Dorsolateral prefrontal cortex (tissue), 122 donors: ENCODE measurements at places on chromosomes 7 and 10.

DNA sequence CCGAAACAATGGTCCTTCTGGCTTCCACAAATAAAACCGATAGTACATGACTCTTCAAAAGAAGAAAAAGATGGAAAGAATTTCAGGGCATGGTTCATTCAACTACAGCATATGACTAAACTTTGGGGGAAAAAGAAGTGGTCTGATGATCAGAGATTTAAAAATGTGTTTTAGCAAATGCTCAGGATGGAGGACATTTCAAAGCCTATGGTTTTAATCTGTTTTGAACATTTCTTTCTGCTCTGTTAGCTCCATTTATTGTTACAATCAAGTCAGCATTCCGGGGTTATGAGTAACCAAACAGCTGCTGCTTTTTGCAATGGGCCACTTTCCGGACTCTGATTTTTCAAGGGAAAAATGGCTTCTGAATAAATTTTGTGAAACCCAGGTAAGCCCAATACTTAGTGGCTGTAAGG is 142.4 kb downstream of the CUBN start:
- no peak for DNase-seq

- DNase-seq = peak; percentile 45
These were observed 106.2 kb upstream of the CELF2 start for GRCh38 chr10:10911471-10911921.

DNA sequence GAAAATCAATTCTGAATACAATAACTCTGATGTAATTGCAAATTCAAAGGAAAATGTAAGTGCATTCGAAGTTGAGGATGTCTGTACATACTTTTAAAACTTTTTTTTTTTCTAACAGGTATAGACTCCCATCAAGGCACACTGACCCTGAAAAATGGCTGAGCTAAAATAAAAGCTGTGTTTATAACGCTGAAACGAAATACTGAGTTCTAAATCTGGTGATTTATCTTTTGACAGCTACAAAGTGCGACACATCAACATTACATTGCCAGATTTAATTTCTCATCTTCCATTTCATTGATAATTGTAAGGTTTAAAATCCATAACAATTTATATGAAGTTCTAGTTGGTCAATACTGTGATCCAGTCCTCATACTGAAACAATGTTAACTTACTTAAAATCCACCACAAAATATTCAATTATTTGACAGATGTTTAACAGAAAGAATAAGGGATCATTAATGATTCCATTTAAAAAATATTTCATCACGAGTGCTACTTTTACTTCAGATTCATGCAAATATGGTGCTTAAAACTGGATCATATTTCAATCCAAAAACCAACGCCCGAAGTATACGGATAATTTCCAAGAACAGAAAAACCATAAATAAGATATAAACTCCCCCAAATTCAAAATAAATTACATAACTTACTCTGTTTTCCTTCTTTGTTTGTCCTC is 1.4 kb downstream of the RAB11FIP2 start:
- DNase-seq = no peak

- no peak for DNase-seq
These were observed 1.9 kb downstream of the VGF start for GRCh38 chr7:101163279-101164070.

DNA sequence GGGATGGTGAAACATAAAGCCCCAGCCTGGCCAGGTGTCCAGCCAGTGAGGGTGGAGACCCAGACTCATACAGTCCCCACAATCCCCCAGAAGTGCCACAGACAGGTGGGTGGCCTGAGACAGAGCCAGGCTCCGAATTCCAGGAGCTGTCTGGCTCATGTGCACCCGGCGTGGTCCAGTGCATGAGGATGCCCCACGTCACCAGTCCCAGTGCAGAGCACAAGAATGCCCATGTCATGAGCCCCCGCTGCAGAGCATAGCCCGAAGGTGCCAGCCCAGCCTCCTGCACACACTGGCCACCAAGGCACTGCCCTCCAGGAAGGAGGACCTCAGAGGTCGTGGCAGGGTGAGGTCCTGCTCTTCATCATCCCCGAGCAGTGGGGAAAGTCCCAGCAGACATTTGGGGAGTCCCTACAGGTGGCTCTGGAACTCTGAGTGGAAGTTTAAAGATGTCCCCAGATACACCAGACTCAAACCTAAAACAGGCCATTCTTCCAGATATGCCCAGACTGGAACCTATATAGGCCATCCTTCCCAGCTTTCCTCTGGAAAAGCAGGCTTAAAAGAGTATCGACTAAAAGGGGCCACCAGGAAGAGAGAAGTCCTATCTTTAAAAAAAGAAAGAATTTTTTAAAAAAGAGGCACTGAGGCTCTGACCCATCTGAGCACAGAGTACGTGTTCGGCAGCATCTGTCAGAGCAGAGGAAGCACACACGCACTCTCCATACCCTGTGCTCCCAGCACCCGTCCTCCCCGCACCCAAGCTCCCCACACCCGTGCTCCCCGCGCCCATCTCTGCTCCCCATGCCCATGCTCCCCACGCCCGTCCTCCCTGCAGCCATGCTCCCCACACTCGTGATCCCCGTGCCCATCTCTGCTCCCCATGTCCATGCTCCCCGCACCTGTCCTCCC is 11.5 kb downstream of the DIP2C start:
- no peak for DNase-seq

GRCh38 chr7:67821116-67821515 is 824.5 kb downstream of the TYW1 start:
- peak; percentile 72 for DNase-seq

- DNase-seq = no peak
These were observed 37.1 kb downstream of the SVOPL start for GRCh38 chr7:138663725-138664710.

DNA sequence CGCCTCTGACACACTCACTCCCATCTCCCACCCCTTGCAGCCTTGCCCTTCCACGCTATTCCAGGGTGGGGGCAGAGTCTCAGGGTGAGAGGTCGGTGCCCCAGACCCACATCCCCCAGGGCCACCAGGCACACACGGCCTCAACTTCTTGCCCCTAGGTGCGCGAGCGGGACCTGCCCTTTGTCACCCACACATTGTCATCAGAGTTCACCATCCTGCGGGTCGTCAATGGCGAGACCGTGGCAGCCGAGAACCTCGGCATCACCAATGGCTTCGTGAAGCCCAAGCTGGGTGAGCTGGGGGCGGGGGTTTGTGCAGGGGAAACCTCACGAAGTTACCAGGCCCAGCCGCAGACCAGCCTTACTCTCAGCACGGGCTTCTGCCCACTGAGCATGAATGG is 53.3 kb downstream of the CASTOR2 start:
- DNase-seq = no peak

DNA sequence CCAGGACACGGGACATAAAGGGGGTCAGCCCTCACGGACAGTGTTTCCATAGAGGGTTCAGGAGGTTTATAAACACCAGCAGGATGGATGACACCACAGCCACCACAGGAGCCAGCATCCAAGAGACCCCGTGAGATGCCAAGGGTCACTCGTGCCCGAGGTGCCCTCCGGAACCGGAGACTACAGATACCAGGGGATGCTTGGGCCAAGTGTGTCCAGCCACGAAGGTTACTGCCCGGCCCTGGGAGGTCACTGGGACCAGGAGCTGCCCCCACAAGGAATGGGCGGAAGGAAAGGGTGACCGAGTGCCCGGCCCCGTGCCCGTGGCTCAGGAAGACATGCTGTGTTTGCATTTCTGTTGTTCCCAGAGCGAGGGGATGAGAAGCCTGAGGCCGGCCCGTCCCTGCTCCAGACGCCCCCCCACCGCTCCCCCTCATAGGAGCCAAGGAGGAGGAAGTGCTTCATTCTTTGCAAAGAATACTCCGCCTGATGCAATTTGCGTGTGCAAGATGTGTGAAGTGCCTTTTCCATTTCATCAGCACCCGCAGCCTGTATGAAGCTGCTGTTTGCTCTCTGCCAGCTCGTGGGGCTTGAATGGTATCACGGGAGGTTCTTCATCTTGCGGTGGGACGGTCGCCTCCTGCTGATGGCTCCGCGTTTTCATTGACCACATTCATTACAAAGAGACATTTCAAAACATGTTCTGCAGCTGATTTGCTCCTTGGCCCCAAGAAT is 176.4 kb downstream of the ELFN1 start:
- DNase-seq = peak; percentile 36

DNA sequence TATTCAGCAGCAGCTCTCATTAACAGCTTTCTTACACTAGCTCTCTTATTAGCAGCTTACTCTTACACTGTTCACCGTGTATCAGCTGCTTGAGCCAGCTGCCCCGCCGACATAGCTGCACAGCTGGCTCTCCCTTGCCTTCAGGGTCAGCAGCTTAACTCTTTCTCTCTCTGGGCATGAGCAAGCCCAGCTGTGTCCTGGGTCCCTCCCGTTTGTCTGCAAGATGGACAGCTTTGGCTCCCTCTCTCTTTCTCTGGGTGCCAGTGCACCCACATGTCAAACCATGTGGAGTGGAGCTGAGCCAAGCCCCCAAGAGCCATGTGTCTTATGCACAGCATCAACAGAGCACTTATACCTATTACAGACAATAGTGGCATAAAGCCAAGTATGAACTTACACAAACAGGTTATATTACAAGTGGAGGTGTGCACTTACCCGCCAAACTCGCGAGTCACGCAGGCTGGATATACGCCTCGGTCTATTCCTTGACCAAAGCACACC is 35.7 kb upstream of the MTPAP start:
- DNase-seq = no peak

- no peak for DNase-seq
These were observed 3.1 kb upstream of the ARPC1B start for GRCh38 chr7:99371376-99371920.

GRCh38 chr10:100709146-100710082 is 36.0 kb upstream of the PAX2 start:
- DNase-seq = no peak

DNA sequence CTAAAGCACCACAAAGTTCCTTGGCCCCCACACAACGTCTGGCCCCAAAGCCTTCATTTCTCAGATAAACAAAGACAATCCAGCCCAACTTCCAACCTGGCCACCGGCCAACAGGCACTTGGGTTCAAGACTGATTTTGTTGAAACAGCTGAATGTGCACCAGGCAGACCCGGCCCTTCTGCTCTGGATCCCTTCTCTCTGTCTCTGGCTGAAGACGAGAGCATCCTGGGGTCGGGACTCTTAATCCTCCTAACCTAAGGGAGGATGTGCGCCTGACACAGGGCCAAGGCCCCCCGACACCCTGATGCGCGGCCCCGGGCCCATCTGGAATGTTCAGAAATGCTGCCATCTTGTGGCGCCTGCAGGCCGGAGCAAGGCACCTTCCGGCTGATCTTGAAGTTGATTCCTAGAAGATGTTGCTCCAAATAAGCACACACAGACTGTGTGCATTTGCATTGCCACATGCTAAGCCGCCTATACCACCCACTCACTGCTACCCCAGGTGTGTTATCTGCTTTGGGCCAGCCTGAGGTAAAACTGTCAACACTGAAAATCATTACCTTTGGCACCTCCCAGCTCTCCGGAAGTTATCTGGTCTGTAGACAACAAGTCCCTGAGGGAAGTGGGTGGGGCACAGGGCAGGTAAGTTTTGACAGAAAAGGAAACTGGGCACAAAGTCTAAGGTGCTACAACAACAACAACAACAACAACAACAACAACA is 98.4 kb upstream of the HABP2 start:
- peak; percentile 16 for DNase-seq

GRCh38 chr7:157490465-157490912 is 153.7 kb downstream of the DNAJB6 start:
- DNase-seq = no peak

- no peak for DNase-seq
These were observed 123.7 kb upstream of the KCTD7 start for GRCh38 chr7:66505009-66505408.

DNA sequence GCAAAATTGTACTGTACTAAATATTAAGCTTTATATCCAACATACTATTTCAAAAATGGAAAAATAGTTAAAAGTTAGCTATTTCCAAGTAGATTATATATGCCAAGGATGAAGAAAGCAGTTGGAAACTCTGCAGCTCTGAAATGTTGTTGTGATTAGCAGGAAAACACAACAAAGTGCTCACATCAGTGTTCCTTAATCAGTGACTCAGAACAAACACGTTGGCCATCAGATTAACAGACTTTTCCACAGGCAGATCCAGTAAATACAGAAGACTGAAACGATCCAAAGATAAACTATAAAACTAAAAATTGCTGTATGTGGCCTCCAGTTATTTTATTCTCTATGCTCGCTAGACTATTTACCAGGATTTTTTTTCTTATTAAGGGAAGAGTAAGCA is 99.6 kb upstream of the SEMA3D start:
- no peak for DNase-seq

DNA sequence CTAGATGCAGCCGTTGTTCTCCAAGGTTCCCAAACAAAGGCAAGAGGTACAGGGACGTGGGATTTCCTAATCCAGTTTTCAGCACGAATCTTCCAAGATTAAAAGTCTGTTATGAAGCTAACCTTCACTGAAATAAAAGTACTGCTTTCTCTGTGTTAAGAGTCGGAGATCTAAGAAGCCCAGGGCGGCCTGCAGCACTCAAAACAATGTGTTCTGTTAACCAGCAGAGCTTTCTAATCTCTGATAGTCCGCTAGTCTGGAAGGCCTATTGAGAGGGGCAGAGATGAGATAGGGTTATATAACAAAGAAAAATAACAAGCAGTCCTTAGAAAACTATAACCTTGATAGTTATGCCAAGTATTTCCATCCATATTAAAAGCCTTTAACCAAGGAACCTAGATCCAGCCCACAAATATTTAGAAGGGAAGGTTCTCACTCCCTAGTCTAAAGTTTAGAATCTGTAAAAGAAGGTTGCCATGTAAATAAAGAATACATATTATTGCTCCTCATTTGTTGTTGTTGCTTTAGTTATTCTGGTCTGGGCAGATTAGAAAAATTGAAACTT is 106.3 kb upstream of the SVIL start:
- no peak for DNase-seq

- DNase-seq = no peak
These were observed 964.5 kb downstream of the CNTNAP2 start for GRCh38 chr7:147081117-147081516.

DNA sequence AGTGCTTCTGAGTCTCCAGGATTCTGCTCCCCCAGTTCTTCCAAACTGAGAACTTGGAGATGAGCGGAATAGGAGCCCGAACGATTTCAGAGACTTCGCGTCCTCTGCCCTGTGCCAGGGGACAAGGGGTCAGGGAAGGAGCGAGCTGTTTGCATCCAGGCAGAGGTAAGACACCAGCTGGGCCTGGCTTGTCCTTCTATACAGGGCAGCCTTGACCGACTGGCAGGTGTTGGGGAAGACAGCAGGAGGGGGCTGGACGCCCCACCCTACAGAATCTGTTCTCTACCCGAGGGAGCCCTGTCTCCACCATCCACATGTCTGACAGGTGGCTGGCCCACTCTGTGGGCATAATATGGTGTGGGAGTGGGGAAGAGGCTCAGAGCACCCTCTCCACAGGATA is 7.1 kb downstream of the SPOCK2 start:
- no peak for DNase-seq

DNA sequence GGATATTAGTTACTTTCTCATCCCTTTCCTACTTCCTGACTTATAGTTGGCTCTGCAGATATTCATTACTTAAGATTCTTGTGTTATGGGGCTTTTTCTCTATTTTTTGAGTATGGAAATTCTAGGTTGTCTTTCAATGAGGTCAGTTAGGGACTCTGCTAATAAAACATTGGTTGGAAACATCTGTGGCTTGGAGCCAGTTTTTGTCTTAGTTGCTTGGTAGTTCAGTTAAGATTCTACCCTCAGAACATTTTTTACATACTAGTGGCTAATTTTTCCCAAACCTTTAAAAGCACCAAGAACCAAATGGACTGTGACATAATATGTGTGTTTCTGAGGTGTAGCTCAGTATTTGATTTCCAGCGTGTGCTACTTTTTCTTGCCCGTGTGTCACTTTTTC is 305.6 kb upstream of the FZD1 start:
- DNase-seq = no peak

- no peak for DNase-seq
These were observed 452 bp downstream of the SAMD9 start for GRCh38 chr7:93117327-93117726.

- DNase-seq = no peak
These were observed 13.3 kb upstream of the PRDX3 start for GRCh38 chr10:119191881-119192280.
